Activated CD4-positive, alpha-beta T cell treated with anti-CD3 and anti-CD28 coated beads for 24 hours (primary cell): ENCODE measurements at places on chromosomes 12 and 14.

DNA sequence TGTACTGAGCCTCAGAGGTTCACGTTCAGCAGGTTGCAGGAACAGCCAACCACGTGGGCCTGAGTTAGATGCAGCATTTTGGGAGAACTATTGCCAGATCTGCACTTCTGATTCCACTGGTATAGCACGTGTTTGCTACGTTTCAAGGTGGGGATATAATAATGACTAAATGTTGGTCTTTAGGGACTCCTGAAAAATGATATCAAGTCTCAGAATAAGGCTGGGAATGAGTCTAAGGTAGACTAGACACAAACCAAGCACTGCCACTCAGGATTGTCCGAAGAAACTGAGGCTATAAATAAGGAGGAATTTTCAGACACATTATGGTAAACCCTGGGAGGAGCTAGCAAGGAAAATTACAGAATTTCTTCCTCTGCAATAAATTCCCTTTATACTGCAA is 98.1 kb downstream of the ESR2 start:
- no peak for DNase-seq

GRCh38 chr12:1217191-1217949 is 226.3 kb downstream of the ERC1 start:
- DNase-seq, result no peak

DNA sequence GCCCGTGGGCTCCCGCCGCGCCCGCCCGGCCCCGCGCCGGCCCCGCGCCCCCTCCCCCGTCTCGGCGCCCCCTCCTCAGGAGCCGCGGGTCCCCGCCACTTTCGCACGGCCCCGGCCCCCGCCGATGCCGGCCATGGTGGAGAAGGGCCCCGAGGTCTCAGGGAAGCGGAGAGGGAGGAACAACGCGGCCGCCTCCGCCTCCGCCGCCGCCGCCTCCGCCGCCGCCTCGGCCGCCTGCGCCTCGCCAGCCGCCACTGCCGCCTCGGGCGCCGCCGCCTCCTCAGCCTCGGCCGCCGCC is 263 bp downstream of the RCOR1 start:
- no peak for DNase-seq

DNA sequence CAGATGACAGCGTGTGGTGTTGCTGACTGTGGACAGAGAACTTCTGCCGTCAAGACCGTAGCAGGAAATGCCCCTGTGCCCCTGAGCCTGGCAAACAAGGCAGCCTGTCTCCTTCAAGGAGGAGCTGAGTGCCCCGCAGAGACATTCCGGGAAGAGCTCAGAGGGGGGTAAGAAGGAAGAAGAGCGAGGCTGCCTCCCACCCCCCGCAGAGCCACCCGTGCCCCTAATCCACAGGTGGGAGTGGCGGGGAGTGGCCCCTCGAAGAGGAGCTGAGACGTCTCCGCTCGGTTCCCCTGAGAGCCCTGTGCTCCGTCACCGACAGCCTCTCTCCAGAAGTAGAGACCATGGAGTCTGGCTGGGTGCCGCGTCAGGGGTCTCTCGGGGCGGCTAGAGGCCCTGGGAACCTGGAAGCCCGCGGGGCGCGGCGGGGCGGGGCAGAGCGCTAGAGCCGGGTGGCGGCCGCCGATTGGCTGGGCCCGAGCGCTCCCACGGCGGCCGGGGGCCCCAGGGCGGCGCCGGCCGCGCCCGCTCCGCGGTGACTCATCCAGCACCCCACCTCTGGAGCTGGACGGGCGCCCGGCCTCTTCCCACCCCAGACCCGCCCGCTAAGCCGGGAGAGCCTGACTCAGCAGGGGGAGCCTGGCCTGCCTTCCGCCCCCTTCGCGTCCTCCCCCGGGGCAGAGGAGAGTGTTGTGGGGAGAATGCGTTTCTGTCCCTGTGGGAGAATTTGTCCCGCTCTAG is 25.2 kb upstream of the KRT78 start:
- no peak for DNase-seq

- no peak for DNase-seq
Observed at GRCh38 chr12:27794818-27795584, 15.0 kb upstream of the MANSC4 start.

- DNase-seq, result no peak
Observed at GRCh38 chr12:132695431-132695830, 8.0 kb downstream of the PXMP2 start.

- DNase-seq, result no peak
Observed at GRCh38 chr14:75126121-75126544, 715 bp downstream of the NEK9 start.

DNA sequence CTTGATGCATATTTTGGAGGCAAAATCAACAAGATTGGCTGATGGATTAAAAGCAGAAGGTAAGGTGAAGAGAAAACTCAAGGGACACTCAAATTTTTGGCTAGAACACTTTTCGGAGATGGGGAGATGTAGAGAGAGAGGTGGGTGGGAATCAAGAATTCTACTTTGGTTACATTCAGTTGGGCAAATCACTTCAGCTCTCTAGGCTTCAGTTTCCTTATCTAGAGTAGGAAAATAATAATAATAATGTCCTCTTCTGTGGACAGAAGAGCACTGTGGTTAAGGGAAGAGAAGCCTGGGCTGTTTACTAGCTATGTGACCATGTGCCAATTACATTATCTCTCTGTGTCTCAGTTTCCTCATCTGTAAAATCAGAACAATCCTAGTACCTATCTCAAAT is 23.4 kb upstream of the DHRS2 start:
- DNase-seq, result no peak

DNA sequence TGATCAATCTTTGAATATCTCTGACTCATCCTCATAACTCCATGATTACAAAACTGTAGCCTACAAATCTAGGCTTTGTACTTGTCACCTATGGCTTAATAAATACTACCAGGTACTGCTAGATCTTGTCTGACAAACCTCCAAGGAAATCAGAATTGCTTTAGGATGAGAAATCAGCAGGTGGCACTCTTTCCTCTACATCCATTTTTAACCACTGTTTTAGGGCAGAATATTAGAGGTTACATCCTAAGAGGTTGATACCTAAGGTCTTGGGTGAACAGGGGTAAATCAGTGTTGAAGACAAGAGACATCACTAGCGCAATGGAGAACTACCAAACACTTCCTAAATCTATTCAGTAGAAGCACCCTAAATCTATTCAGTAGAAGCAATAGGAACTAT is 63.1 kb upstream of the SOX5 start:
- DNase-seq, result no peak

GRCh38 chr12:64951944-64952343 is 127.5 kb downstream of the TBC1D30 start:
- no peak for DNase-seq

GRCh38 chr14:67564236-67564635 is 31.1 kb downstream of the PLEKHH1 start:
- no peak for DNase-seq

DNA sequence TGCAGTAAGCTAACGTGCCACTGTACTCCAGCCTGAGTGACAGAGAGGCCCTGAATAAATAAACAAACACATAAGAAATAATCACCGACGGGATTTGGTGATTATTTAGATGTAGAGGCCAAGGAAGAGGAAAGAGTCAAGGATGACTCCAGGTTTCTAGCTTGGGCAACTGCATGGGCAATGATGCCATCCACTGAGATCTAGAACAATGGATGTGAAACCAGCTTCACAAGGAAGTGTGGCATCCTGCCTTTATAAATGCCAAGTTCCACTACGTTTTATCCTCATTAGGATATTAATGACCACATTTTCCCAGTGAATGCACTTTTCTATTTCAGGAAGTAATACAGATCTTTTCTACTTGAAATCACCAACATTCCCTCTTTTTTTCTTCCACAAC is 10.9 kb upstream of the PTGER2 start:
- no peak for DNase-seq

- no peak for DNase-seq
Observed at GRCh38 chr12:4987076-4988046, 56.3 kb upstream of the KCNA5 start.

- DNase-seq, result no peak
Observed at GRCh38 chr14:52862632-52863333, 71.4 kb upstream of the GNPNAT1 start.

- no peak for DNase-seq
Observed at GRCh38 chr12:63045020-63045860, 105.8 kb downstream of the AVPR1A start.

DNA sequence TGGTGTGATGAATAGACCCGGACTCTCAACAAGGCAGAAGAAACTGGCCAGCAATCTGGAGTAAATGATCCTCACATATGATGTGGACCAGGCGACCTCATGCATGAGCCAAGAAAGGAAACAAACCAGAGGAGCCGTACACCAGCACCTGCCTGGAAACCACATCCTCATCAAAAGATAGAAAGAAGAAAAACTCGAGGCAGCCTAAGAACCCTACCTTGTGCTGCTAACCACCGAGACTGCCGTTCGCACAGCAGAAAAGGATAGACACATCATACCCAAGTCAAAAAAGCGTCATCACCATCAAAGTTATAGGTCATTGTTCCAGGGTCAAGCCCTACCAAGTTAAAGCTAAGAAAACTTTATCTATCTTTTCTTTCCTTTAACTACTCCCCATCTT is 66.7 kb downstream of the RESF1 start:
- DNase-seq, result peak; percentile 7

- DNase-seq, result peak; percentile 71
Observed at GRCh38 chr12:108618079-108618952, 15.4 kb downstream of the SELPLG start.

GRCh38 chr12:93419388-93420034 is 22.2 kb downstream of the UBE2N start:
- no peak for DNase-seq

DNA sequence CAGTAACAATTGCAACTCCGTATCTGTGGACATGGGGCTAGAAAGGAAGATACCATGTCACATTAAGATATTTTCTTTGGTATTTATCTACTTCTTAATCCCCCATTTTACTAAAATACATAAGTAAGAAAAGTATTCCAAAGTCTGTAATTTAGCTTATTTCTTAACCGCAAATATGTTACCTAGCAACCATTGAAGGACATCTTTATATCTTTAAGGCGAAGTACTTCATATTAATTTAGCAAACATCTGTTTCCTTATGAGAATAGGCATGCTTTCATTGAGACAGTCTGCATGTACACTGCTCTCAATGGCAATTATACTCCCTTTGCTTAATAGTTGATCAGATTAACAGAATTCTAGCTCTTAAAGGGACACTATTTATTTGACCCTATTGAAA is 88.8 kb downstream of the NAV3 start:
- DNase-seq, result no peak

- DNase-seq, result no peak
Observed at GRCh38 chr14:103801459-103801858, 45.9 kb downstream of the PPP1R13B start.

- DNase-seq, result no peak
Observed at GRCh38 chr14:74829251-74829650, 46.7 kb downstream of the PROX2 start.

DNA sequence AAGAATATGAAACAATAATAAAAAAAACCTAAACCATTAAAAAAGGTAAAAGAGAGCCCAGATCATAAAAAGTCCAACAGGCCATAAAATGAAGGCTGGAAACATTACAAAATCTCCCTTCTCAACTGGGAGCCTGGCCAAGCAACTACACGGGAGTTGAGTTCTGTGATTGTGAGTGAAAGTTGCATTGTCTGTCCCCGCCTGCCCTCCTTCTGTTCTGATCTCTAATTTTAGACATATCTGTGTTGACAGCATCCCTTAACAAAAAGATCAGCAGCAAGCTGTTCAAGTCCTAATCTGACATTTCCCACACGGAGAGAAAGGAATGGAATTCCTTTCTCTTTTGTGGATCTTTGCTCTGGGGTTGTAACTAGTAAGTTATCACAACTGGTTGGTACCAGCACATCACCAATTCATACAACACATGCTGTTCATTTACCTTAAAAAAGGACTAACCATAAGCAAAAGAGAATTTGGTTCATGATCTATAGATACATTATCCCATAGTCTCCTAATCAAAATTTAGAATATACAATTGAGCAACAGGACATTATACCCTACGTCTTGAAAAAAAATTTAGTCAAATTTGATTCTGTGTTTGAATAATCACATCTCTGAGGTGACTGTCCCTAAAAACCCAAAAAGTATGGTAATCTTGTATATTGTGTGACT is 205.1 kb upstream of the GZMB start:
- no peak for DNase-seq

- no peak for DNase-seq
Observed at GRCh38 chr12:129325566-129325965, 472.3 kb downstream of the GLT1D1 start.

- no peak for DNase-seq
Observed at GRCh38 chr12:21984375-21984774, 43.1 kb upstream of the ABCC9 start.

DNA sequence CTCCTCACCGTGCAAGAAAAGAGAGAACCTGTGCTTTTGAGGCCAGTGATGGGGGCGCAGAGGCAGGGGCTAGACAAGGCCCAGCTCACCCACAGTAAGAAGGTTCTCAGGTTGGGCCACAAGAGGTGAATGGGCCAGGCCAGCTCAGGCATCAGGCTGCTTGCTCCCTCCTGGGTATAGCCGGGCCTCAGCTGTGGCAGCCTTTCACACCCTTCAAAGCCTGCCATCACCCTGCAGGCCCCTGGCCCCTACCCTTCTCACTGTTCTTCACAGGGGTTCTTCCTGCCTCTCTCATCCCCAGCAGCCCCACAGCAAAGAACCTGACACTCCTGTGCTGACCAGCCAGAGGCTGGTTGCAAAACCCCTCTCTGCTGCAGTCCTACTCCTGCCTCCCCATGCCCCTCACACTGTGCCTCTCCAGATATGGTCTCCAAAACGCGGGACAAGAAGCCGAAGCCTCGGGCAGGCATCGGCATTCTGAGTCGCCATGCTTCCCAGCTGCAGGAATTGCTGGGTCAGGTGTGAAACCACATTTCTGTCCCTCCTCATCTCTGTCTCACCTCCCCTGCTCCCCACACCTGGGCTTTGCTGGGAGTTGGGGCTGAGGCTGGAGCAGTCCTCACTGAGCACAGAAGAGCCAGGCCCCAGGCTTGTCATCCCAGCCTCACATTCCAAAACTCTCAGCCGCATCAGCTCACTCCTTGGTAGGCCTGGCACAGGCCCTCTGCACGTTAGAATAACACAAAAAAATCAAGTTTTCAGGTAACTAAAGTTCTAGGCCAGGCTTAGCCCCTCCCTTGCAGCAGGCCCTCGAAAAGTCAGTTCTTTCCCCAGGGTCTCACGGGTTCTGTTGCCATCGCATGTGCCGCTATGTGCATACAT is 6.9 kb upstream of the FAIM2 start:
- DNase-seq, result no peak

DNA sequence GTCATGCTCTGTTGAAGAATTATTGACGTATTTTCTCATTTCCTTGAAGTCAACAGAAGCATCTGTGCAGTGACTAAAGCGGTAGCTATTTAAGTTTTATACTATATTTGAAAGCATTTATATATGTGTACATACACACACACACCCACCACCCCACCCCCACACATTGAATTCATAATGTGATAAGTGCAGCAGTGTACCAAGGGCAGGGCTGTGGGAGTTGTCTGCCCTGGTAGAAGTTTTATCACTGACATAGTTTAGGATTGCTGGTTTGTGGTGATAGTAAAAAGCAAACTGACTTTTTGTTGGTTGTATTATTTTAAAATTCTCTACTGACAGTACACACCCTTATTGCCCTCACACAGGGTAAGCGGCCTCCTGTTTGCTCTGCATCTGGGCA is 39.1 kb downstream of the GAS2L3 start:
- no peak for DNase-seq

- DNase-seq, result no peak
Observed at GRCh38 chr12:14400599-14400998, 35.1 kb downstream of the ATF7IP start.

- DNase-seq, result no peak
Observed at GRCh38 chr14:64501411-64502171, 2.0 kb downstream of the ZBTB25 start.
